Foreskin keratinocyte (primary cell): ENCODE measurements at places on chromosomes 3 and 15. TPM values are rescaled to one million over a fixed set of nuclear protein-coding genes. Genes with fewer than 3 reads are reported as not detected.

IL17RB gene
- not detected in 2 replicates for total RNA-seq

POLQ gene
- 12.5 and 14.8 TPM in 2 replicates for total RNA-seq

KLHL40 gene
- total RNA-seq, result not detected in 2 replicates

MESP2 gene
- total RNA-seq, result 0.88 and 1.3 TPM in 2 replicates

SLC12A1 gene
- not detected in 2 replicates for total RNA-seq
